ENCODE measurements at places on chromosomes 13 and 19.

GRCh38 chr13:65454403-65454802, 1775.7 kb downstream of the PCDH9 start:
- DNase-seq = no peak

DNA sequence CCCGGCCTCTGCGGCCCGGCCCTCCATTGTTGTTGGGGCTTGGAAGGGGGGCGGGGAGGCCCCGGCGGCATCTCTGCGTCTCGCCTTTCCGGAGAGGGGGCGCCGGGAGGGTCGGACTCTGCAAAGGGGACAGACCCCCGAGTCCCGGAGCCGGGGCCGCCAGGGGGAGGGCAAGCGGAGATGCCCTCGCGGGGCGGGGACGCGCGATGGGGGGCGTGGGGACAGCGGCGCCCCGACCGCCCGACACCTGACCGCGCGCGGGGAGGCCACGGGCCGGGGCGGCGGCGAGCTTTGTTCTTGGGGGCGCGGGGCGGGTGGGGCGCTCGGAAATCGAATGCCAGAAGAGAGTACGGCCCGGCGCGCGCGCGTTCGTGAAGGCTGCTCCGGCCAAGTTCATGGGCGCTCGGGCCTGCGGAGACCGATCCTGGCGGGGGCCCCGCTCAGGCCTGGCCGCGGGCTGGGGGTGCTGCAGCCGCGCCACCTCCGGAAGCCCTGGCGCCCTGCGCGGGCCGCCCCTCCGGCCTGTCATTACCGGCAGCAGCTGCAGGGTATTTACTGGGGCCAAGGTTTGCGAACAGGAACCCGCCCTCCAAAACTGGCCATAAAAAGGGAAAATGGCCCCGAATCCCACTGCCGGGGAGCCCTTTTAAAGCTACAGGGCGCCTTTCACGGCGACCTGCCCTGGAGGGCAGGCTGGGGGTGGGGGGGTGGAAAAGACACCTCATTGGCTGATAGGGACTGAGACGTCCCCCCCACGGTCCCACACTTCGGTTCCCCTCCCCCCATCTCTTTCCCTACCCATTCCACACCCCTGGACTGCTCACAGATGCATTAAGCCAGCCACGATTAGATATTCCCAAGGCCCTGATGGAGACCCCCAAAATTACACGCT, 11.1 kb upstream of the NANOS3 start:
- DNase-seq = peak; percentile 49

DNA sequence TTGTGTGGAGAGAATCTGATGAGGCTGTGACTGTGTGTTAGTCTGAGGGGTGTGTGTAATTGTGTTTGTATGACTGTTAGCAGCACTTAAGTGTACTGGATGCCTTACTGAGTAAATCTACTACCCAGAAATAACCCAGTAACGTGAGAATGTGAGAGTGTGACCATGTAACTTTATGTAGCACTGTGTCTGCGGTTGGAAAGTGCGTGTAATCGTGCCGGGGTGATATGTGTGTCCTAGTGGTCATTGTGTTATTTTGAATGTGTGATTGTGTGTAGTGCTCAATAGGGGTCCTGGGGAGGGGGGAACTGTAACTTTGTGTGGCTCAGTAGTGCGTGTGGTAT, 550 bp downstream of the ZNF383 start:
- no peak for DNase-seq

DNA sequence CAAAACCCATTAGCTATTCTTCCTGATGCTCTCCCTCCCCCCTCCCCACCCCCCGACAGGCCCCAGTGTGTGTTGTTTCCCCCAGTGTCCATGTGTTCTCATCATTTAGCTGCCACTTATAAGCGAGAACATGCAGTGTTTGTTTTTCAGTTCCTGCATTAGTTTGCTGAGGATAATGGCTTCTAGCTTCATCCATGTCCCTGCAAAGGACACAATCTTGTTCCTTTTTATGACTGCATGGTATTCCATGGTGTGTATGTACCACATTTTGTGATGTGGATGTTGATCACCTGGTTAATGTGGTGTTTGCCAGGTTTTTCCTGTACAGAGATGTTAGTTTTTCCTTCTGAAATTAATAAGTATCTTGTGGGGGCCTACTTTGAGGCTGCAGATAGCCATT, 31.5 kb downstream of the TDRD12 start:
- DNase-seq = no peak

DNA sequence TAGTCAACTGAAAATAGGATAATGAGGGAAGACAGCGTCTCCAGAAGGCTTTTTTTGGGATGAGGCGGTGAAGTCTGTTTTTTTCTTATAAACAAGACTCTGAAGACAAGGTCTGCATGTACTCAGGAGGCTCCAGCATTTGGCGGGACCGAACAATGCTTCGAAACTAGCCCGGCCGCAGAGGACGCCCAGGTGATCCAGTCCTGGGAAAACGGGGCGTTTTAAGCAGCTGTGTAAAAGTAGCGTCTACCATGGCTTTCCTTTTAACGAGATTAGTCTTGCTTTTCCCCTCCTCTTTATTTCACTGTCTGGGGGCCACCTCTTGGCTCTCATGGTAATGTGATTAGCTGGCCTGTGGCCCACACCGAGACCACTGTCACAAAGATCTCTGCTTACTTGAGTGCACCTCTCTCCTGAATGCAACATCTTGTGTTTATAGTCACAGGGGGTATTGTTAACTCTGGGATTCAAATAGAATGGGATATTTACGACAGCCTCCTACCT, 29.4 kb upstream of the GTF3A start:
- DNase-seq = no peak

Measured in progenitor cell of endocrine pancreas (in vitro differentiated cells).